ENCODE measurements at places on chromosomes 5 and 9.

DNA sequence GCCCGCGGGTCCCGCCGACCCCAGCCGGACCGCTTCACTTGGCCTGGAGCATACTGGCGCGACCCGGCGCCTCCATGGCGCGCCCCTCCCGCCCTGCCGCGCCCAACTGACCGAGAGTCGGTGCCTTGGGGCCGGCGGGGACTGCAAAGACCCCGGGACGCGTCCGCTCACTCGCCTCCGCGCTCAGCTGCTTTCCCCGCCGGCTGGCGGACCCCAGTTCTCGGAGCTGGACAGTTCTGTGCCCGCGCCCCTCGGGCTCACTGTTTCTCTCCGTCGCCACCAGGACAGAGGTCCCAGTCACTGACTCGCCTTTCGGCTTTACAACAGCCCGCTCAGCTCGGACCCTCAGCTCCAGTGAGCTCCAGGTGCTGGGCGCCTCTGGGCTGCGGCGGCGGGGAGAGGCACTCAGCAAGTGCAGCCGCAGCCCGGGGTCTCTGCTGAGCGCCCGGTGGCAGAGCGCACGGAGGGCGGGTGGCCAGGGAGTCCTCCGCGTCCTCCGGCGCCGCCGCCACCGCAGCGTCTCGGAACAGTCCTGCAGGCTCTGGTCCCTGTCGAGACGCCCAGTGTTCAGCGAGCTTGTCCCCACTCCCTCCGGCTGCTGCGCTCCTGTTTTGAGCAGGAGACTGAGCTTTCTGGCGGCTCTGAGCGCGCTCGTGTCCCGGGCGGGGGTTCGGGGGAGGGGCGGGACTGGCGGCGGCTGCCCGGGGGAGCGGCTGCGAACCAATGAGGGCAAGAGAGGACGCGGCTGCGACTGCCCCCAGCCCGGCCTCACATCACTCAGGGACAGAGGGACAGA is at the start of gene SMIM32:
TSS of gene SMIM32 (minus strand) at position 637 of the 796 bp plus-strand sequence. CDS start 638 bp downstream, outside the sequence.
- DNase-seq = no peak

GRCh38 chr9:93546356-93546755 is 30.0 kb upstream of the PHF2 start:
- no peak for DNase-seq

- DNase-seq = no peak
Measured at GRCh38 chr5:31853398-31854135, 214.6 kb downstream of the PDZD2 start.

GRCh38 chr5:123436201-123436600 is 13.0 kb upstream of the CEP120 start:
- DNase-seq = no peak

DNA sequence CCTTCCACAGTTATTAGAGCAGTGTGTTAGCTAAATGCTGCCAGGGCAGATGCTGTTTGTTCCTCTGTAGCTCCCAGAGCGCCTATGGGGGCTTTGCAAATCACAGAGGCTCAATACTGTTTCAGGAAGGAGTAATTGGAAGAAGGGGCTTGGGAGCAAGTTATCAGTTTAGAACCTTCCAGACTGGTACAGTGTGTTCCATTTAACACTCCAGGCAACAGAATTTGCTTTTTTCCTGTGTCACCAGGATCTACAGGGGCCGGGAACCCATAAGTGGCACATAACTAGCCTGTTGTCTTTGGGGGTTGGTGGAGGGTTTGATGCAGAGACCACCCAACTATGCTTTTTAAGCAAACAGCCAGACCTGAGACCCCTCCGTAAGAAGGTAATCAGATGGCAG is 307.3 kb upstream of the KCNN2 start:
- no peak for DNase-seq

- no peak for DNase-seq
Measured at GRCh38 chr5:14879937-14880589, 8.5 kb upstream of the ANKH start.

DNA sequence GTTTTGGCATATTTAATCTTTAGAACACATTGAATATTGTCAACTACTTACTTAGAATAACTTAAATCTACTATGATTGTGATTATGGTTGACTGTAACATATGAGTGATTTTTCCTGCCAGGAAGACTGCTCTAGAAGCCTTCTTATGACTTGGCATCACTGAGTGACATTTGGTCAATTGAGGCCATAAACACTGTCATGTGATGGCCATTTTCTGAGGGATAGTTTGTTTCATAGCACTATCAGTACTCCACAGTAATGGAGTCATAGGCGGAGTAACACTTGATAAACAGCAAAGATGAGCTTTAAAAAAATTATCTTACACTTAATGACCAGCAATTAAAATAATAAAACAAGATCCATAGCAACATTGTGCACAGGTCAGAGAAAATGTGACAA is 31.0 kb downstream of the C9orf40 start:
- no peak for DNase-seq

- DNase-seq = no peak
Measured at GRCh38 chr5:178246624-178247279, 14.2 kb upstream of the PHYKPL start.

DNA sequence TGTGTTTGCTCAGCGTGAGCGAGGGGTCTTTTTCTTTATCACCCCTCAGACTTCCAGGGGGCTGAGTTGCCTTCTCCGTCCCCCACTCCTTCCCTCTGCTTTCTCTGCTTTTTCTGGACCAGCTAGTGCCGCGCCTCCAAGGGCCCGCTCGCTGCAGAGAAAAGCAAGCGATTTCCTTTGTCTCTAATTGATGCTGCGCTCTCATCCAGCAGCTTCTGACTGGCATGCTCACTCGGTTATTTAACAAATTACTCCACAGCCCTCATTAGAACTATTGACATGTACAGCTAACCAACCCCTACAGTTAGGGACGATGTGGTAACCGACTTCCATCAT is 288.0 kb downstream of the ELAVL2 start:
- DNase-seq = no peak

DNA sequence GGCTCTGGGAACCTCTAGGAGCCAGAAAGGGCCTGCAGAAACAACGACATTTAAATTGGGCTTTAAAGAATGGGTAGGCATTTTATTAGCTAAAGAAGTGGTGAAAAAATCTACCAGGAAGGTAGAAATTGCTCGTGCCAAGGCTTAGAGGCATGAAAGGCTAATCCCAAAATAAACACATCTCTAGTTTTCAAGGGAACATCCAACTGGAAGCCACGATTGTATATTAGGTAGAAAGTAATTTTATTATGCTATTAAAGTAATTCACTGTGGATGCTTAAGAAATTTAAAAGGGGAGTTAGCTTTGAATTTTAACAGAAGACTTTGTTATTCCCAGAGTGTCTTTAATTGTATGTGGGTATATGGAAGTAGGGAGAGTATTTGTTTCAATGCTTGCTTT is 17.5 kb upstream of the CNTLN start:
- no peak for DNase-seq

DNA sequence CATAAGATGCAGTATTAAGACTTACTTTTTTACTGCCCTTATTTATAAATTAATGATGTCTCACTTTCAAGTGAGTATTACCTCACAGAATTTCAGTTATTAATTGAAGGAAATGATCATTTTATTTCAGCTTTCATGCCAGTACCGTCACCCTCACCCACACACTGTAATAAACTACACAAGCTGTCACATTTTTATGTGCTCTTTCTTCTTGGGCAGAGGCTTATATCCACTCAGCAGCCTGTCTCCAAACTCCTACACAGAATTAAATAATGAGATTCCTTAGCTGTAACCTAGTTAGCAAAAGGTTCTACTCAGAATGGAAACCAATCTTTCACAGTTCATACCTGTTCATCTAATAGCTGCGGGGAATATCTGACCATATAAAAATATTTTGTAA is 1915.8 kb upstream of the CDH6 start:
- no peak for DNase-seq

DNA sequence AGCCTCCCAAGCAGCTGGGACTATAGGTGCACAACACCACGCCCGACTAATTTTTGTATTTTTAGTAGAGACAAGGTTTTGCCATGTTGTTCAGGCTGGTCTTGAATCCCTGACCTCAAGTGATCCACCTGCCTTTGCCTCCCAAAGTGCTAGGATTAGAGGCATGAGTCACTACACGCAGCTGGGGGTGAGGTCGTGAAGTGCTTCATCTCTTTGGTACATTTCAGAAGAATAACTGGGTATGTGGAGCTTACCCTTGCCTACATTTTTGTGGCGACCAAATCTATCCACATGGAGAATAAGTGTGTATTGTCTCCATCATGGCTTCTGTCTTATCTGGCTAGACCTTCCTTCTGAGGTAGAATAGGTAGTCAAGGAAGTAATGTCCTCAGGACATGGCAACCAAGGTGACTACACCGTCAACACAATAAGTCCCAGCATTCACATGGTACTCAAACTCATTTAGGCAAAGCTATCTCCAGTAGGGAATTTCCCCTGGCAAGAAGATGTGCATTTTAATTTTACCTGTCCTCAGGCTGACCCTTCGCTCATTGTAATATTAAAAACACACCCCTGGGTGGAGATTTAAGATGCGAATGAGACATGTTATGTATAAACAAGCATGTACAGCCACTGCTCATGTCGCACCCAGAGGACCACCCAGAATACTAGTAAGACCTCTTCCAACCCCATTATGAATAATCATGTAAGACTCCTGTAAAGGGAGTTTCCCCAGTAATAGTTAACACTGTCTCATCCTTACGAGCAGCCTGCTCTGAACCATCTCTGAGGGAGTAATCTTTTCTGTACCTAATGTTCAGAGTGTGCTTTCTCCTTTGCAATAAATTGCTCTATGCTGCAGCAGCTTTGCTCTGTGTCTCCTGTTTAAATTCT is 1173.2 kb downstream of the TAF11L14 start:
- DNase-seq = no peak

DNA sequence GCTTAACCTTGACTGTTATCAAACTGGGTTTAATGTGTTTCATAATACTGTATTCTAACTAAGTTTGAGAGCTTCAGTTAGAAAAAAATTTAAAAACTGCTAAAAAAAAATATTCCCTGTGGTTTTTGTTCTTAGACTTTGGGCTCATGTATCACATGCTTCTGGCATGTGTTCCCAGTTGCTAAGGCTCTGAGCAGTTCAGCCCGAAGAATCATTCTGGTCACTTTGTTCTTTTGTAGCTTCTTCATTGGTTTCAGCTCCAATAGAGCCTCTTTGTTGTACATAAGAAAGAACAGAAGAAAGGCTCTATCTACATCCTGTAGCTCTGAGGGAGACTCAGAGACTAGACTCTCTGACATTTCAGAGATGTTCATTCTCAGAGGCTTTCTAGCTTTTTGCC is 25.6 kb downstream of the KCNN2 start:
- no peak for DNase-seq

- DNase-seq = no peak
Measured at GRCh38 chr9:70868041-70868440, 253.4 kb downstream of the TRPM3 start.

DNA sequence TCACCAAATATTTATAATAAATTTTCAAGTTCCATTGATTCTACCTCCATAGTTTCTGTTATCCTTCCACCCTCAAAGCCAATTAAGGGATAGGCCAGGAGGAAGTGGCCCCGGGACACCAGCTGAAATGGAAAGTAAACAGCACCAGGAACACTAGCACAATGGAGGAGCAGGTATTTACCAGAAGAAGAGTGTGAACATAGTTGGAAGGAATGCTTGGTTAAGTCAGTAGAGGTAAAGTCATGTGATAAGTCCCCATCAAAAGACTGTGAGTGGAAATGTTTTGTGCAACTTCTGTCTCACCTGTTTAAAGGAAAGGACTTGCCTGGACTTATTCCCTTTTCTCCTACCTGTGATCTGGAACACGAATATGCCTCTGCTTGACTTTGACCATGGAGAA is 146.7 kb upstream of the RAI14 start:
- DNase-seq = no peak

- DNase-seq = no peak
Measured at GRCh38 chr9:121779381-121780117, 128.1 kb downstream of the DAB2IP start.

DNA sequence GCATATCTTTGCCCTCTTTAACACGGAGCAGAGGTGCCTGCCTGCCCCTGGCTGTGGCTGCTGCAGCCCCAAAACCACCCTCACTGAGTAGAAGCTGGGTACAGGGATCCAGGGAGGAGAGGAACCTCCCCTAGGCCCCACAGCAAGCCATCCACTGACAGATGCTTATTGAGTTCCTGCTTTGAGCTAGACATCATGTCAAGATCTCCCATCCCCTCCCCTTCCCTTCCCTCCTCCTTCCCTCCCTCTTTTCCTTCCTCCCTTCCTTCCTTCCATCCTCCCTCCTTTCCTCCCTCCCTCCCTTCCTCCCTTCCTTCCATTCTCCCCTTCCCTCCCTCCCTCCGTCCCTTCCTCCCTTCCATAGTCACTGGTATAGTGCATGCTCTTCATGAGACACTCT is 29.3 kb downstream of the GOLGA2 start:
- no peak for DNase-seq

- no peak for DNase-seq
Measured at GRCh38 chr9:113562653-113563381, 99.3 kb downstream of the RGS3 start.

GRCh38 chr9:133991964-133992779 is at the start of gene VAV2:
Gene VAV2 (minus strand): TSS chr9:133992324. CDS start chr9:133992278, 46 bp downstream.
- peak; percentile 92 for DNase-seq

DNA sequence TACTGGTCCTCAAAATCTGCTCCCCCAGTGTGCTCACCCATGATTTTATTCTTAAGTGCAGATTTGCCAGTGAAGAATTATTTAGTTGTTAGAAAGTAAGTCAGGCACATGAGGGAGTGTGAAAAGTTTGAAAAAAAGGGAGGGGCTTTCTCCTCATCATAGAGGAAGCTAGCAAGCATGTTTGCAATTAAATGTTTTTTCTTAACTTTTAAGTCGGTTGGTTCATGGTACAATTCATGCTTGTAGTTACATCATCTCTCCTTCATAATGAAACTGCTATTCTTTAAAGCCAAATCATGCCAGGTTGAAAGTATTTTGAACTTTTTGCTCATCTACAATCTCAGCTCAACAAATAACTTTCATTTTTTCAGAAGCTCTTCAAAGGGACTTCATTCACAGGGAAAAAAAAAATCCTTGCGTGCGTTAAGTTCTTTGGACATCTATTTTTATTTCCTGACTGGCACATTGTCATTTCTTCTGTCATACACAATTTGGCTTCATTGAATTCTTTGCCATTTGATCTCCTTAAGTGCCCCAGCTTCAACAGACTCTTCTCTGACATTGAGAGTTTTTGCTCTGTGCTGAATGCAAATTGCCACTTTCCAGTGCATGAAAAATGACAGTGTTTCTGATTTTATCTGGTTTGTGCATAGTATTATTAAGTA is 456.9 kb downstream of the TMEM232 start:
- no peak for DNase-seq

DNA sequence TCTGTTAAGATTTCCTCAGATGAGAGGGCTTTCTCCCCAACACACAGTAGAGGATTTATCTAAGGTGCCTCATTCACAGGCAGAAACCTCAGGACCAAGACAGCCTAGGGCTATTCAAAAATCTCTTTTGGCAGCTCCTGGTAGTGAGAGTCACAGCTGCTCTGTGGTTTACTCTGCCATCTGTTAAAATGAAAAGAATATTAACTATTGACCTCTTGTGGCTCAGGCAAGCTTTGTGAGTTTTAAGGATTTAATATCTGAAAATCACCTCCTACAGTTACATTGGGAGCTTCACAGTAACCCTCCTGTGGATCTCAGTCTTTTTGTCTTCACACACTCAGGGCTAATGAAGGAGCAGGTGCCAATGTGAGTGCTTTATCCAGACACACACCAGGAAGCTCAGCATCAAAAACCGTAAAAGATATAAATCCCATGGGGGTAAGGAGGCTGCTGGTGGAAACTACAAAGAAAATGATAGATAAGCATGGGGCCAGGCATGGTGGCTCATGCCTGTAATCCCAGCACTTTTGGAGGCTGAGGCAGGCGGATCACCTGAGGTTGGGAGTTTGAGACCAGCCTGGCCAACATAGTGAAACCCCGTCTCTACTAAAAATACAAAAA is 29.7 kb downstream of the PPP1R2B start:
- DNase-seq = no peak
